ENCODE measurements at places on chromosomes 4 and X.

DNA sequence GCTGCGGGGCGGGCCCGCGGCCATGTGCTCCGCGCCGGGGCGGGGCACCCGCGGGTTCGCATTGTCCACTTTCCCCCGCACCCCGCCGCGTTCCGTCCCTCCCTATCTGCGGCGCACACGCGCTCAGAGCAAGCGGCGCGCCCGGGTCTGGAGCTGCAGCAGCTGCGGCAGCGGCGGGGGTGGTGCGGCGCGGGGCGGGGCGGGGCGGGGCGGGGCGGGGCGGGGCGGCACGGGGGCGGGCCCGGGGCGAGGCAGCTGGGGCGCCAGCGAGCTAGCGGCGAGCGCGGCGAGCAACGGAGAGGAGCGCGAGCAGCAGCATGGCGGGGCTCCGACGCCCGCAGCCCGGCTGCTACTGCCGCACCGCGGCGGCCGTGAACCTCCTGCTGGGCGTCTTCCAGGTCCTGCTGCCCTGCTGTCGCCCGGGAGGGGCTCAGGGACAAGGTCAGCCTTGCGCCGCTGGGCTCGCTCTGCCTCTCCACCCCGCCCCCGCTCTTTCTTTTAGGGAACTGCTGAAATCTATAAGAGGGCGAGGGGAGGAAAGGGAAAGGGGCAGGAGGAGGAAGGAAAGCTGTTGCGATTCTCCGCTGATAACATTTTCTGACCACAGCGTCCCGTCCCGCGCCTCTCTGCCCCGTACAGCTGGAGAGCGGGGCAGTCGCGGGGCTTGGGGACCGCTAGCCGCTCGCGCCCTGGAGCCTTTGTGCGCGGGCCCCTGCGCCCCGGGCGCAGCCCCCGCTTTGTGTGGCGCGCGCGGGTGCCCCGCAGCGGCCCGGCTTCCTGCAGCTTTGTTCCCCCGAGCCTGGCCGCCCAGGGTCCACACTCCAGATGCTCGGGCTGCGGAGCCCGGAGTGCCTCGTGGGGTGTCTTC, at the start of gene TMEM131L:
Gene TMEM131L (plus strand): TSS at position 280 of the 868 bp plus-strand sequence. CDS start 38 bp downstream, at position 318.
- peak; percentile 66 for DNase-seq

DNA sequence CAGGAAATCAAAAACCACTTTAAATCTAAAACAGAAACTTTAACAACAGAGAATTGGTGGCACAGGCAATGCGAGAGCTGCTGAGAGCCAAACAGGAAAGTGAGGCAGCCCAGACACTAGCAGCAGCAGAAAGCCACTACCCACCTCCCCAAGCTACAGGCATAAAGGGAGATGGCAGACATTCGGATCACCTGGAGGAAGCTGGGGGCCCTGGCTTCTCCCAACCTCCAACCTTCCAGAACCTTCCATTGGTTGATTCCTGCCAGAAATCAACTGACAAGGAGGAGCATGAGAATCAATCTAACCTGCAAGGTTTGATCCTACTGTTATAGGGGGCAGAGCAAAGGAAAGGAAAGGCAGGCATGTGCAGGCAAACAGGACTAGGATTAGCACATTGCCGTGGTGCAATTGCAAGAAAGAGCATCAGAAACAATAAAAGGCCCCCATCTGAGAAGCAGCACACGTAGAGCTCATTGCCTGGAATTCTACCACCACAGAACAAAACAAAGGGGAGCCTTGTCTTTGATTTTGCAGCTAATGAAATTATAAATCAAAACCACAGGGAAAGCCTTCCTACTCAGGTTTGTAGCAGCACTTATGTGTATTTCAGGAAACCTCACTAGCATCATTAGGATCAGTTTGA, 427.3 kb upstream of the RASGEF1B start:
- no peak for DNase-seq

- no peak for DNase-seq
These were observed 144.6 kb upstream of the MAP9 start for GRCh38 chr4:155521382-155521781.

GRCh38 chr4:41305476-41305875, 48.7 kb downstream of the UCHL1 start:
- DNase-seq: no peak

DNA sequence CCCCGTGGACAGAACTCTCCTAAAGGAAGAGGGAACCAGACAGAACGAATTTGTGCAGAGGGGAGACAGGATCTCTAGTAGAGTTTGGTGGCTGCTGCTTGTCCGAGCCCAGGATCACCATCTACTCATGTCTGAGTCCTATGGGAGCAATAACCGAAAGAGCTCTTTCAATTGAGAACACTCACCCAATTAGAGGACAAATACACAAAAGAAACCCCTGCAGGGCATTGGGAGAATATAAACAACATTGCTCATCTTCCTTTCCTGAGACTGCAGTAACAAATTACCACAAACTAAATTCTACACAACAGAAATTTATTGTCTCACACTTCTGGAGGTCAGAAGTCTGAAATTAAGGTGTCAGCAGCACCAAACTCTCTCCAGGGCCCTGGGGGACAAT, 65.6 kb downstream of the SPINK2 start:
- peak; percentile 72 for DNase-seq

- peak; percentile 49 for DNase-seq
These were observed 27.9 kb upstream of the EXOC1L start for GRCh38 chr4:55791666-55792065.

DNA sequence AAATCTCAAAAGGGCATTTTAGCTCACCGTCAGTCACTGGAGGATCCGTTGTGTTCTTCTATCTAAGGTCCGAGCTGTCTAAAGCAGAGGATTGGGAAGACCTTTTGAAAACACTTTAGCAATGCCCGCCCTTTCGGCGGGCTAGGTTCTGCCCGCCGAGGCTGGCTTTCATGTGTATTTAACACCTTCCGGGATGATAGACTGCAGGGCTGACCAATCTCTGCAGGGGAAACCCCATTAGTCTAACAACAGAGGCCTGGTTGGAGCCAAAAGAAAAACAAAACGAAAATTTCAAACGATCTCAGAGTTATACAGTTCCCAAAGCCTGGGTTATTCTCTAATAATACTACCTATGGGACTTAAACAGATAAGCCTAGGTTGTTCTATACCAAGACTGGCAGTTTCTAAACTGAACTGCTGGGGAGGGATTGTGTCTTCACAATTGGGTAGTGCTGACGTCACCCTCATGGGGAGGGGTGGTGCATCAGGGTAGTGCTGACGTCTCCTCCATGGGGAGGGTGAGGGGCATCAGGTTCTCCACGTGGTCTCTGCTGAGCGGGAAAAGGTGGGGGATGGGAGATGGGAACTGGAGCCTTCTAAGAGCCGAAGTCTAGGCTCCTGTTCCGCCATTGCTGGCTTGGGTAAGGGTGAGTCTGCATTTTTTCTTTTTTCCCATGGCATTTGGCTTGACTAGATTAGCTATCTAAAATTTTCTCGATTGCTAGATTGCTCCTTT, 14.8 kb upstream of the CUL4B start:
- no peak for DNase-seq

GRCh38 chr4:124433500-124433899, 279.0 kb downstream of the ANKRD50 start:
- no peak for DNase-seq

- DNase-seq: no peak
These were observed 129.0 kb upstream of the TECRL start for GRCh38 chr4:64538219-64538618.

DNA sequence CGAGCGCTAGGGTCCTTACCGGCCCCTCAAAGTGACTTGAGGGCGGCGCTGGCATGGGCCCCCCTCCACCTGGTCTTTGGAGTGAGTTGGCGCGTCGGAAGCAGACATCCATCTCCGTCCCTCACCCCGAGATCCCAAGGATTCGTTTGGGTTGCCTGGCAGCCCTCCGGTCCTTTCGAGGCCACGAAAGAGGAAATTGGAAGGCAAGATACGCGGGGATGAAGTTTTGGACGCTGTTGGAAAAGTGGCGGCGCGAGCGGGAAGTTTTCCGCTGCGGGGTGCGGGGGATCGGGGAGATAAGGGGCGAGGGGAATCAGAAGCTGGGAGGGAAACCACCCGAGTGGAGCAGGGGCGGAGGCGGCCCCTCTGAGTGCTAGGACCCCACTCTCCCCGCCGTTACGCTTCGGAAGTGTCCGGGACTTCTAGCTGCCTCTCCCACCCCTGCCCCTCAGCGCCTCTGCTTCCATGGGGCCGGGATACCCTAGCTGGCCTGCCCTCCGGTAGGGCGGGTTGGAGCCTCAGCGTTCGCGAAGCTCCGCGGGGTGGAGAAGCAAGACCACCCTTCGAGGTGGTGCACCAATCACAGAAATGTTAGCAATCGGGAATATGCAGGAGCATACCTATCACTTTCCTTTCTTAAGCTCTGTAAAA, 57.8 kb downstream of the FRMPD3 start:
- no peak for DNase-seq

DNA sequence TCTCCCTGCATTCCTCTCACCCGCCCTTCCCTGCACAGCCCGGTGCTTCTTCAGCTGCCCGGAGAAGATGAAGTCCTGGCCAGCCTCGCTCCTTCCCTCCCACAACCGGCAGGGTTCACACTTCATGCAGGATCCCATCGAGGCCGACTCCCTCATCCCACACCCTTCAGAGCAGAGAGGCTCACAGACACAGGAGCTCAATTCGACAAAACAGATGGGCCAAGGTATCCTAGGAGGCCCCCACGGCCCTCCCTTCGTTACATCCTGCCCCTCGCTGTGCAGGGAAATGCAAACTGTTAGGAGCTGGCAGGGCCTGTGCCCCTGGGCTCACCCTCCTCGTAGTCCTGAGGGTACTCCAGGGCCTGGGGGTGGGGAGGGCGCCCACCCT, 238.1 kb downstream of the DHRSX start:
- no peak for DNase-seq

DNA sequence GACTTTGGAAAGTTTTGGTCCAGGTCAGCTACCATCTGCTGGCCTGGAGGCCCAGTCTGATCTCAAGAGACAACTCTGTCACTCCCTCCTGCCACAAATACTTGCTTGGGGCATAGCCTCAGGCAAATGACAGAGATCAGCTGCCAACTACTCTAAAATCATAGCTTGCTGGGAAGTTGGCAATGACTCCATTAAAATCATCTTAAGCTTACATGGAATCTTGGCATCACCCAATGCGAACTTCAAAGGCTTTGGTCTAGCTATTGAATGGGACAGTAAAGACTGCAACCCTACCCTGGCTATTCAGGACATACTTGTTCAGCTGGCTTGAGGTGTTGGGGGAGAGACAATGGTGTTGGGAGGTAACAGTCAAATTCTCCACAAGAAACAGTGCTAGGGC, 7.0 kb upstream of the USO1 start:
- no peak for DNase-seq

DNA sequence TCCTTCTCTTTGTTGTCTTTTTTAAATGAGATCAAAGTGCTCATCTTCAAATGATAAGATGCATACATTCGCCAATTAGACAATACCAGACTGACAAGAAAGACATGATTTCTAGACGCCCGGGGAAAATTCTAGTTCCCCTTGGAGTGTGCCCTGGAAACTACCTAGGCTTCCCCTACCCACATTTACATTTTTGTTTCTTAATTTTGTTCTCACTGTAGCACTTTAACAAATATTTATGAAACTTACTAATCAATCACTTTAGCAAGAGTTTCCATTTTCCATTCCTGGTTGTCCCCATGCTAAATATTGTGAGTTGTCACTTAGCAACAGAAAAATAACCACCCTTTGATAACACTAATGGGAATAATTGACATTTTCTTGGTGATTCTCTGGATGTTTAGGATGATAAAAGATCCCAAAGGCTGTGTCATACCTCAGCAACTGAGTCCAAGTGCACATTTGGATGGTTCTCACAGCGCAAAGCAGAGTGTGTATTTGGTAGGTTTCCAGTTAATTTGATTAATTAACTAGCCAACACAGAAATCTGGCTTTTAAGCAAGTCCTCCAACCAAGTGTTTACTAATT, 69.6 kb downstream of the FGFBP1 start:
- DNase-seq: no peak

DNA sequence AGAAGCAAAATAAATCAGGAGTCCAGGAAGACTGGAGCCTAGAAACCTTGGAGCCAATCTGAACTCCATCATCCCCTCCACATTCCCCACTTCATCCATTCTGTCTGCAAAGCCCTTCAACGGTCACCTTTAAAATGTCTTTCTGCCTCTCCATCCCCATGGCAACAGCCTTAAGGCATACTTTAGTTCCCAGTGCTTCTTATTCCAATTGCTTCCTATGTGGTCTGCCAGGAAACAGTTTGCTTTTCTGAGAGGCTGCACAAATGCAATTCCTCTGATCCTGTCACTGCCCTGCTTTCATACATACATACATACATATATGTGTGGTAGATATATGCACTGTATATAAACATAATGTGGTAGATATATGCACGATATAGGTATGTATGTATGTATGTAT, 786 bp upstream of the MAGEH1 start:
- no peak for DNase-seq

GRCh38 chrX:14956813-14957582, 83.8 kb downstream of the MOSPD2 start:
- no peak for DNase-seq

DNA sequence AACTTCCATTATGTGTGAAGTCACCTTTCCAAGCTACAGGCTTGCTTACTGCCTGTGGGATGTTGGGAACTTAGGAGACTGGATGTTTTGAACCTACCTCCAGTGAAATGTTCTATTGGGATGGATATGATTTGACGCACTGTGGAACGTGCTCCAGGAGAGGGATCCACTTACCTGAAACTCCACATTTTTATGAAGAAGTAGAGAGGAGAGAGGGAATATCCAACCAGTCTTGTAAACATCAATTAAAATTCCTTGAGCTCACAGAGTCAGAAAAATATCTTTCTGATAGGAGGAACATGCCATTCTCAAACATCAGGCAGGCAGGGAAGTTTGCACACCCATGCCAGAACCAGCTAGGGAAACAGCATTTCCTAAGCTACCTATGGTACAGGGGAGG, 91.1 kb upstream of the MAOA start:
- no peak for DNase-seq

DNA sequence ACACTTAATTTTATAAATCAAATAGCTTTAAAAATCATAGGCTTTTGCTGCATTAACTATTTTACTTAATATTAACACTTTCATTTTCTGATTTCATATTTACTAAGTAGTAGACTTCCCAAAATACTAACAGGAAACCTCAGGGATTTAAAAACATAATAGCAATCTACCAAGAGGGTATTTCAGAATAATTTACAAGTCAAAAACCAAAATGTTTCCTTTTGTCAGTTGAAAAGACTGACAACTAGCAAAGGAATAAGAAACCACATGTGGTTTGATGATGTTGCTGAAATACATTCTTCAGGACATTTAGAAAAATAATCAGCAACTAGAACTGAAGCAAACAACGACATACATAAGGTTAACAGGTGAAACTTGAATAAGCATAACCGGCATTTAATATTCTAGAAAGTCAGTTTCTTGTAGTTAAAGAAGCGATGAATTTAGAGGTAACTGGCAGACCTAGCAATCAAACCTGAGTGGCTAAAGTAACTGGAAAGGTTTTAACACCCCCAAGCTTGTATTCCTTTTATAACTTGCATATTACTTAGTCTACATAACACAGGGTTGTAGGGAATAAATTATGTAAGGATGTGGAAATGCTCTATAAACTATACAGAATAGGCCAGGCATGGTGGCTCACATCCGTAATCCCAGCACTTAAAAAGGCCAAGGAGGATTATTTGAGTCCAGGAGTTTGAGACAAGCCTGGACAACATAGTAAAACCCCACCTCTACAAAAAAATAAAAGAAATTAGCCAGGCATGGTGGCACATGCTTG, 40.0 kb downstream of the DHX15 start:
- no peak for DNase-seq
